ENCODE measurements at places on chromosomes 16 and 17.

- peak; percentile 27 for DNase-seq
These were observed 20.5 kb downstream of the MNT start for GRCh38 chr17:2380226-2380922.

DNA sequence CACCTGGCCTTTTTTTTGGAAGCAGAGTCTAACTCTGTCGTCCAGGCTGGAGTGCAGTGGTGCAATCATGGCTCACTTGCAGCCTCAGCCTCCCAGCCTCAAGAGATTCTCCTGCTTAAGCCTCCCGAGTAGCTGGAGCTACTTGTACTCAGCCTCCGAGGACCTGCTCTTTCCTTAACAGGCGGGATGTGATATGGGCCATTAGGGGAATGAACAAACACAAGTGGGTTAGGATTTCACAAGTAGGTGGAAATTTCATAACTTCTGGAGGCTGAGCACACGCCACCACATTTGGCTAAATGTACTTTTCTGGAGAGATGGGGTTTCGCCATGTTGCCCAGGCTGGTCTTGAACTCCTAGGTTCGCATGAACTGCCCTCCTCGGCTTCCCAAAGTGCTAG is 4.1 kb downstream of the PAM16 start:
- DNase-seq = no peak

- DNase-seq = no peak
These were observed 321.4 kb downstream of the GRIN2A start for GRCh38 chr16:9860876-9861275.

DNA sequence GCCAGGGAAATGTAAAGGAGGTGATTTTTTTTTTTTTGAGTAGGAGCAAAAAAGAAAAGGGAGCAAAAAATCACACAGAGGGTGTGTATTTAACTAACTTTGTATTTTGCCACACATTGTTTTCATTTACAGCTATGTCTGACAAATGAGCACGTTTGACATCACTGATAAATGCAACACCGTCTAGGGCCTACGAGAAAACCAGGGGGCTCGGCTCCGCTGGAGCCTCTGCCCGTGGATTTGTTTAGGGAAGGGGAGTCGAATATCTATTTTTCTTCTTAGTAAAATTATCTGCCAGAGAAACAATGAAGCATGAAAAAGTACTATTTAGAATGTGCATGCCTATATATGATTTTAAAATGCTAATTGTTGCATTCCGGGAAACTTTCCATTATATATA is 6.8 kb downstream of the MAF start:
- DNase-seq = no peak

DNA sequence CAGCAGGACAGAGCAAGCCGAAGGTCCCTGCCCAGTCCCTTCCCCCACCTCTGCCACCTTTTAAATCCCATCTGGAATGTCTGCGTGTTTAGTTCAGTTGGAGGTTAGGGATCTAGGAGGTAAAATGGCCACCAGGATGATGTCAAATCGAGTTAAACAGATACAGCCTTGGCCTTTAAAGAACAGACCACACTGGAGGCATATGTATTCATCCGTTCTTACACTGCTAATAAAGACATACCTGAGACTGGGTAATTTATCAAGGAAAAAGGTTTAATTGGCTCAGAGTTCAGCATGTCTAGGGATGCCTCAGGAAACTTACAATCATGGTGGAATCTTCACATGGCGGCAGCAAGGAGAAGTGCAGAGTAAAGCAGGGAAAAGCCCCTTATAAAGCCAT is 167.8 kb upstream of the CACNG5 start:
- DNase-seq = no peak

- DNase-seq = no peak
These were observed 585.3 kb downstream of the KCNJ18 start for GRCh38 chr17:22277595-22277994.

DNA sequence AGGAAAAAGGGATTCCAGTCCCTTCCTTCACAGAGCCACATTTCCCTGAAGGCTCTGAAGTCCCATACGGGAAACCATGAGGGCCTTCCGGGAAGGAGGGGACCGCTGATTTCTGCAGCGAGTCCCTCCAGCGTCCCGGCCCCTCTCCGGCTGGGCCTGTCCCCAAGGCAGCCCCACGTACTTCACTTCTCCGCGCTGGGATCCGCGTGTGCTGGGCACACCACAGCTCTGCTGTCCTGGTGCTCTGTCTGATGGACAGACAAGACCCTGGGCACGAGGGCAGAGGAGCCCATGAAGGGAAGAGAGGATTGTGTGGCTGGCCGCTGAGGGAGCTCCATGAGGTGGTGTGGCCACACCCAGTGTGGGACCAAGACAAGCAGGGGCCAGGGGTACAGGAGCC is 57.1 kb downstream of the PRMT7 start:
- no peak for DNase-seq

DNA sequence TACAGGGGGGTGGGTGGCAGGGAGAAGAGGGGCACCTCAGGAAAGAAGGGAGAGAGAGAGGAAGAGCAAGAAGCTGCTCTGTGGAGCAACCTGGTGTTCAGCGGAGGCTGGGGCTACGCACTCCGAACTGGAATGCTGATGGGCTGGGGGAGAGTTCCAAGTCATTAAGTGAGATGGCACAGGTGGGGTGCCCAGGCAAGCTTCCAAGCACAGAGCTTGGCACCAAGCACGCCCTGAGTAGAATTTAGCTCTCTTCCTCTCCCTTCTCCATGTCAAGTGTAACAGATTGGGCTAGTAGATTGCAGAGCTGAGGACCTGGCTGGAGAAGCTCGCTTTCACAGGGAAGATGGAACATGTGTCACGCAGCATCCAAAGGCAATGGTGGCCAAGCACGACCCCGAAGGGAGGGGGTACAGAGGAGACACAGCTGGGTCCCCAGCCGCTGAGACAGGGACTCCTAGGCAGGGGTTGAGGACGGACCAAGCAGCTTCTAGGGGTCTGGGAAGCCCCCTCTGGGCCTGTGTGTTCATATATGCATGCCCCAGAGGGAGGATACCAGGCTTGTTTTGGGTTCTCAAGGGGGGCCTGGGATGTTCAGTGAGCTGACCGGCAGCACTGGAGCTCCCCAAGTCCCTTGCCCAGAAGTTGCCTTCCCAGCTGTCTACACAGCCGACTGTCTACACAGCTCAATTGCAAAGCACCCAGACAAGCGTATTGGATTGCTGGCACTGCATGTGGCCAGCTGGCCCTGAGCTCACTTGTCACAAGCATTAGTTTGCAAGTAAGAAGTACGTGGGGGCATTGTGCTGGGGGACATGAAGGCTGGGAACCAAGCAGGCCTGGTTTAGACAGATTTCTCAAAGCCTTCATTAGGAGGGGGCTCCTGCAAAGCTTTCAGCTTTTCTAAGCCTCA is 247.8 kb downstream of the ENGASE start:
- no peak for DNase-seq

- DNase-seq = no peak
These were observed 23.2 kb downstream of the MXRA7 start for GRCh38 chr17:76687298-76688164.

DNA sequence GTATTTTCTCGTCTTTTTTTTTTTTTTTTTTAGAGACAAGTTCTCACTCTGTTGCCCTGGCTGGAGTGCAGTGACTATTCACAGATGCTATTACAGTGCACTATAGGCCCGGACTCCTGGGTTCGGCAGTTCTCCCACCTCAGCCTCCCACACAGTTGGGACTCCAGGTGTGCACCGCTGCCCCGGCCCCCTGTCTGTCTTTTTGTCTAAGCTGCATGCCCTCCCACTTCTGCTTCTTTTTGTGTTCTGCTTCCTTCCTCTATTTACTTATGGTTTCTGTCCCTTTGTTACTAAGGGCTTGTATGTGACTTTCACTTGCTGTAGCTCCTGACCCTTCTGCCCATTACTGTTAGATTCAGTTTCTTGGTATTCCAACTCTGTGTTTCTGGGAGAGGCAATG is 20.5 kb downstream of the SLC7A6 start:
- DNase-seq = no peak

- DNase-seq = no peak
These were observed 8.4 kb downstream of the ARL2BP start for GRCh38 chr16:57253466-57253865.

DNA sequence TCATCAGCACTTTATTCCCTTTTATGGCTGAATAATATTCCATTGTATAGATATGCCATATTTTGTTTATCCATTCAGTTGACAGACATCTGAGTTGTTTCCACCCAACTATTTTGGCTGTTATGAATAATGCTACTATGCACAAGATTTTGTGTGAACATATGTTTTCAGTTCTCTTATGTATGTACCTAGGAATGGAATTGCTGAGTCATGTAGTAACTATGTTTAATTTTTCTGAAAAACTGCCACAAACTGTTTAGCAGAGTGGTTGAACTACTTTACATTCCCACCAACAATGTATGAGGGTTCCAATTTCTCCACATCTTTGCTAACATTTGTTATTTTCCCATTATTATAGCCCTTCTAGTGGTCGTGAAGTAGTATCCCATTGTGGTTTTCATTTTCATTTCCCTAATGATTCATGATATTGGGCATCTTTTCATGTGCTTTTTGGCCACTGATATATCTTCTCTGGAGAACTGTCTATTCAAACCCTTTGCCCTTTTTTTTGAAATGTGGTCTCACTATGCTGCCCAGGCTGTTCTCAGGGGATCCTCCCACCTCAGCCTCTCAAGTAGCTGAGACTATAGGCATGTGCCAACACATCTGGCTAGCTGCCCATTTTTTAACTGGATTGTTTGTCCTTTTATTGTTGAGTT is 26.3 kb downstream of the SMURF2 start:
- no peak for DNase-seq

DNA sequence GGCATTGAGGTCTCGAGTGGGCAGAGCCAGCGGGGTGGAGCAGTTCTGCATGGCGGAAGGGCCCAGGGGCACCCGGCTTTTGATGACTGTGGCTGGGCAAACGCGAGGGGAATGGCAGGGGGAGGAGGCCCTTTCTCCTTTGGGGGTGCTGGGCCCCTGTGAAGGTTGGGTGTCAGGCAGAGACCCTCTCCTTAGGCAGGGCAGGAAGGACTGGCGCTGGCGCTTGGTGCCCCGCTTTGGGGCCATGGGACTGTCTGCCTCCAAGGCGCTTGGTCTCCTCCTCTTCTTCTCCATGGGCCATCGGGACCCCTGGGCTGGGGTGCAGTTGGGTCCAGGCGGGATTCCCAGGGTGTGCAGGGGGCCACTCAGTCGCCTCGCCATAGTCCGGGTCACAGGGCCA is 12.8 kb upstream of the GFAP start:
- DNase-seq = no peak

DNA sequence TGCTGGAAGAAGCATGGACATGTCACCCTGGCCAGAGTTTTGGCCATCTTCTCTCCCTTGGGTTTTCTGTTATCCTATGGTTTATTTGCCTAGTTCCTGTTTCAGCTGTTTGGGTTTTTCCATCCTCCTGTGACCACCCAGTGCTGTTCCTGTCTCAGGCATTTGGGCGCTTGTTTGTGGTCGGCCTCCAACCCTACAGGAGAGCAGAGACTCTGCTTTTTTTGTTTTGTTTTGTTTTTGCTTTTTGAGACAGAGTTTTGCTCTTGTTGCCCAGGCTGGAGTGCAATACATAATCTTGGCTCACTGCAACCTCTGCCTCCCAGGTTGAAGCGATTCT is 3.3 kb upstream of the ZC3H7A start:
- DNase-seq = no peak

GRCh38 chr17:7889166-7889955 is 772 bp downstream of the CHD3 start:
- DNase-seq = peak; percentile 92

- DNase-seq = no peak
These were observed 274.4 kb downstream of the CEP112 start for GRCh38 chr17:65917560-65917959.

GRCh38 chr16:28237754-28238357 is 26.1 kb upstream of the XPO6 start:
- no peak for DNase-seq

DNA sequence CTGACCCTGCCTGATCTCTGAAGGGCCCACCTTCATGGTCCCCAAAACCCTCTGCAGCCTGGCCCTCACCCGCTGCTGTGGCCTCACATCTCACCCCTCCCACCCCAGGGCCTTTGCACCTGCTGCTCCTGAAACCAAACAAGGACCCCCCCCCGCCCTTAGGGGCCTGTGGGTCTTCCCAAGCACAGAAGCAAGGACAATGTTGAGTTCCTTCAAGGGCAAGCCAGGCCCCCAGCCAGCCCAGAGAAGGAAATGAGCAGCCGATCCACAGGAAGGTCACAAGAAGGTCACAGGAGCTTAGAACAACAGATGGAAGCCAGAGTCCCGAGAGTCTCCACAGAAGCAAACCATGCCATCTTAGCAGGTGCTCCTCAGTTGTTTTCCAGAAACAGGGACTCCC is 493 bp upstream of the PDE6G start:
- peak; percentile 73 for DNase-seq

All from NCI-H2171 treated with DMSO at 0.1 percent for 48 hours (cell line).